GM12891 (cell line): ENCODE measurements at places on chromosomes 6 and 20.

DNA sequence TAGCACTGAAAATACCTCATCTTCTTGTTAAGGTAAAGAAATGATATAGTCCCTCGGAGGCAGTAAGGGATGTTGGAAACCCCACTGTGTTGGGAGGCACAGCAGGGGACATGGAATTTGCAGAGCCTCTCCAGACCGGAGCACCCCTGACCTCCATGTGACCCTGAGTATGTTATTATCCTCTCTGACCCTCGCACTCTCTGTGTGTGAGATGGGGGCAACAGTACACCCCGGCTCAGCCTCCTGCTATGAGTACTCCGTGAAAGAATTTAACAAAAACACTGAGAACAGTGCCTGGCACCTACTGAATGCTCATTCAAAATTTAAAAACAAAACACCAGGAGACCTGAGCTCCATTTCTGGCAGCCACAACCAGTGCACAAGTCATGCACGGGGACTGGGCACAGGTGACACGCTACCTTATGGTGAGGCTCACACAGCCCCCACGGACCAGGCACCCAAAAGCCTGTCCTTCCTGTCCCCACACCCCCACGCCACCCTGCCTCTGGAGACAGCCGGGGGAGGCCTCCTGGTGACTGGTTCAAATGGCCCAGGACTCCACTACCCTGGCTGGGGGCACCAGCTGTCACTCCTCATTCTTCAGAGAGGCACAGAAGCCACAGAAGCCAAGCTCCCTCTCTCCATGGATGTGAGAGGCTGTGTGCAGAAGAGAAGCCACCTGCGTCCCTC, 6.1 kb downstream of the NINL start:
- DNase-seq, result no peak

- DNase-seq, result no peak
Measured at GRCh38 chr20:33578510-33578909, 83.6 kb upstream of the C20orf144 start.

DNA sequence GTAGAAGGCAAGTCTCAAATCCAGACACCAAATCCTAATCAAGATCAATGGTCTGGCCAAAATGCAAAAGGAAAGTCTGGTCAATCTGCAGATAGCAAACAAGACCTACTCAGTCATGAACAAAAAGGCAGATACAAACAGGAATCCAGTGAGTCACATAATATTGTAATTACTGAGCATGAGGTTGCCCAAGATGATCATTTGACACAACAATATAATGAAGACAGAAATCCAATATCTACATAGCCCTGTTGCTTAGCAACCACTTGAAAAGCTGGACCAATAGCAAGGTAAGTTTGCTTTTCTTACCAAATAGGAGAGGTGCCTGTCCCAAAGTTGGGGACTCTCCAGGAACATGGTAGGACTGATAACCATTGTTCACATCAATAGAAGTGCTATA, 2.0 kb downstream of the SEMG2 start:
- no peak for DNase-seq

DNA sequence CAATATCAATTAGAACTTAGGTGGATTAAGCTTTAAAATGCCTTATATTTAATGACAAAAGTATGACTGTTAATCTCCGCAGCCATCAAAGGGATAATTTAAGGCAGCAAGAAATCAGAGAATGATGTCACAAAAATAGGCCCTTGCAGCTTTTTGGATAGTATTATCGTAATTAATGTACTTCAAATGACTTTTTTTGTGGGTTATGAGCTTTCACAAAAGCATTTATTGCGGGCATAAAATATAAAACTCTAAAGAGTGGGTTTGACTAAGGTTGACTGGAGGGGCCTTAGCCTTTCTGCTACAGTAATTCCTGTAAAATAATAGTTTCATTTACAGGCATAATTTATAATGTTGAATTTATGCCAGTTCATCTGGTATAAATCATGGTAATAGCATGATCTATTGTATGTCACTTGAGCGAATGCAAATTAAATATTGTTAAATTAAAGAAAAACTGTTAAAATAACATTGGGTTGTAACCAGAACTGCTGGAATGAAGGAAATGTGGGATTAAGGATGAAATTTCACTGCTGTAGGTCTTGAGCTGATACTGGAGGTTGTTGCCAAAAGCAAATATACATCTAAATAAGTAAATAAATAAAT, 78.5 kb upstream of the ZFP64 start:
- no peak for DNase-seq

DNA sequence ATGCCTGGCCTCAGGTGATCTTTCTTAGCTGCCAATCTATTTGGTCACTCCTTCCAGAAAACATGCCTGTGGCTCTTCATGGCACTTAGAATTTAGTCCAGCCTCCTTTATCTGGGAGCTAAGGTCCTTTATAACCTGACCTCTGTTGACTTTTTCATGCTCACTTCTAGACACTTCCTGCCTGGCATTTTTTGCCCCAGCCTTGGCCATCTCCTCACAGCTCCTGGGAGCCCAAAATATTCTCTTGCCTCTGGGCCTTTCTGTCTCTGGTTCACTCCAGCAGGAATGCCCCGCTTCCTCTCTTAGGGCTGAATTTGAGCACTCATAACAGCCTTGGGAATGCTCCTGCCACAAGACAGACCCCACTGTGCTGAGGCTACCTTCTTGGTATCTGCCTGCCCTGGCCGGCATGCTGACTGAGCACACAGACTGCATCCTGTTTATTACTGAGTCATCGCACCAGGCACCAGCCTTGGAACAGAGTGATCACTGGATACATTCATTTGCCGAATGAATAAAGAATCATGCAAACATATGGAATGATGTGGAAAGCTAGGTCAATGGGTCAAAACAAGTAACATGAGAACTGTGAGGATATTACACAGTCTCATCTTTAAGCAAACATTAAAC, 5.8 kb upstream of the EEF1E1 start:
- no peak for DNase-seq
